T-helper 2 cell (primary cell): ENCODE measurements at places on chromosomes 4 and X.

- DNase-seq, result no peak
Measured at GRCh38 chr4:169249214-169249973, 21.4 kb downstream of the SH3RF1 start.

- DNase-seq, result no peak
Measured at GRCh38 chrX:114101081-114101480, 482.8 kb upstream of the HTR2C start.

DNA sequence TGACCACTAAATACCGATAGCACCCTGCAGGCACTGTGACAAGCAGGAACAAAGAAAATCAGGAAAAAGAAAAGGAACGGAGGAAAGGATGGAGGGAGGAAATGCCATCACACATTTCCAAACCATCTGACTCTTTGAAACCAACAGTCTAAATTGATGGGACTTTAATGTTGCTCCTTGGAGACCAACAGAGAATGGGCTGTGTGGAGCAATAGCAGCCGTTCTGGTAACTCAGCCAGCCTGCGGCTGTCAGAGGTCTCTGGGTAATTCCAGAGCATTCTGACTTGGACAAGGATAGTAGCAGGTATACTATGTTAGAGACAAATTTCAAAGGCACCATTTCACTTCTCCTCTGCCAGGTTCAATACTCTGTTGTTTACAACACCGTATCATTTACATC lies 18.0 kb downstream of the PARM1 start:
- DNase-seq, result no peak

- no peak for DNase-seq
Measured at GRCh38 chr4:164081371-164081770, 586.9 kb downstream of the TMA16 start.

- no peak for DNase-seq
Measured at GRCh38 chr4:152828122-152828521, 48.4 kb downstream of the ARFIP1 start.

- DNase-seq, result no peak
Measured at GRCh38 chrX:3627594-3627993, 85.9 kb downstream of the PRKX start.
